Activated CD8-positive, alpha-beta memory T cell treated with anti-CD3 and anti-CD28 coated beads, Interleukin-2, amount 10 ng/mL, durations not matched to agents 7 days and 5 days (primary cell): ENCODE measurements at places on chromosomes 1 and 21.

DNA sequence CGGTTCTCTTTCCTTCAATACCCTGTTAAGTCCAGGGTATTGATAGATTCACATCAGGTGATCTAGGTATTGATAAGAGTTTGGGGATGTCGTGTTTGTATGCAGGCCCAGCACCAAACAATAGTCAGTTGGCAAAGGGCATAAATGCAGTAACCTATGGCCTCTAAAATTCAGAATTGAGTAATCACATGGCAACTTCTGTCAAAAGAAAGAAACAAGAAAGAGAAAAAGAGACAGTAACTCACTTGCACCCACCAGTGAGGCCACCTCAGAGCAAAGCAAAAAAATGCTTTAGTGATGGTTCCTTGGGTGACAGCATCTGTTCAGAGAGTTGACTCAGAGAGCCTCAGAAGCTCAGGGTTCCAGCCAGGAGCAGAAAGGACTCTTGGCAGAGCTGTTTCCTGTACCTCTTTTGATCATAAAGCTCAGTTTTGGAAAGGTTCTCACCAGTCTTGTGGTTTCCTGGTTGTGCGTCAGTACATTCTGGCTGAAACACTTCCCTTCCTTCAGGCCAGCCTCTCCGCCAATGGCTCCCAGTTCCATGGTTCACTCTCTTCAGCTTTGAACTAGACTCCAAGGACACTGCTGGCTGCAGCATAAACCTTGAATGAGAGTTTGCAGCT, 70.1 kb upstream of the GORAB start:
- DNase-seq, result no peak

DNA sequence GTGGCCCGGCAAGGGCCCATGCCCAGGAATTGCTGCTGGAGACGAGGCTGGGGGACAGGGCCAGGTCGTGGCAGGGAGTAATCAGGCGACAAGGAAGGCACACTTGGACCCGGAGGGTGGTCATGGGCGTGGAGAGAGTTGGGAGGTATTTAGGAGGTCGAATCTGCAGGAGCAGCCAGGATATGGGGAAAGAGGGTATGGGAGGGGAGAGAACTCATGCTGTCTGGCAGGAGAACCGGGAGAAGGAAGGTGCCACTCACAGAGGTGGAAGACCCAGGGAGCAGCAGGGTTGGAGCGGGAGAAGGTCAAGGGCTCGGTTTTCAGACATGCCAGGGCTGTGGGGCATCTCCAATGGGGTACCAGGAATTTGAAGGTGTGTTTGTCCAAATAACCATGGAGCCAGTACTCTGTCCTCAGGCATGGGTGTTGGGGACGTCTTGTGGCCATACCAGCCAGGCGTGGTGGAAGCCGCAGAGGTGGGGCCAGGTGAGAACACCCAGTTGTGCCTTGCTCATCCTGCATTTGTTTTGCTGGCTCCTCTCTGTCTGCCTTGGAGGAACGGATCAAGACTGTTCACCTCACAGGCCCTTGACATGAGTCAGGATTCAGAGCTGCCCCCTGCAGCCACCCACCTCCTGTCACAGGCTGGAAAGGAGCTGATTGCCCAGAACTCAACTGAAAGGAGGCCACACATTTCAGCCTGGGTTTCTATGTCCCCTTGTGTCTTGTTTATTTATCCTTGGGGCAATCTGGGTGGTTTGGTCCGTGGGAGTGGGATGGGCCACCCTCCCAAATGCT, 111.6 kb downstream of the SPSB1 start:
- no peak for DNase-seq

DNA sequence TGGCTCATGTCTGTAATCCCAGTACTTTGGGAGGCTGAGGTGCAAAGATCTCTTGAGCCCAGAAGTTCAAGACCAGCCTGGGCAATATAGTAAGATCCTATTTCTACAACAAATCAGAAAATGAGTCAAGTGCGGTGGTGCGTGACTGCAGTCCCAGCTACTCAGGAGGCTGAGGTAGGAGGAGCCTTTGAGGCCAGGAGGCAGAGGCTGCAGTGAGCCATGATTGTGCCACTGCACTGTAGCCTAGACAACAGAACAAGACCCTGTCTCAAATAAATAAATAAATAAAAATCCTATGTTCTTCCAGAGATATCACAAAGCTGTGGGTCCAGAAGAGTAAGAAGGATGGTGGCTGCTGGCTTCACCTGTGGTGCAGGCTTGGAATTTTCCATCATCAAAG, 22.1 kb downstream of the CDA start:
- DNase-seq, result no peak

DNA sequence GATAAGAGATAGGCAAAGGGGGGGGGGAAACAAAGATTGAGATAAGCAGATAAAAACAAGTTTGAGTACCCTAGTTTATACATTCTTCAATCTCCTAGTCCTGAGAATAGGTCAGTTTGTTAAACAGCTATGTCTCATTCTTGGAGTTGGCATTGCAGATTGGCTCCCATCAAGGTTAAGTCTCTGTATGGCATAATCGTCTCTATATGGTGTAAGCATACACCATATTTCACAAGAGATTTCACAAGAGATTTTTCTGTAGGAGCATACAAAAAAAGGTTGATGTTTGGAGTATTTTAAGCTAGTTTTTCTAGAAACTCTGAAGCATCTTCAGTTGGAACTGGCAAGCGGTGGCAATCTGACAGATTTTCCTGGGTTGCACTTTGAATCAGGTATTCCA, 35.8 kb downstream of the NCAM2 start:
- DNase-seq, result no peak

DNA sequence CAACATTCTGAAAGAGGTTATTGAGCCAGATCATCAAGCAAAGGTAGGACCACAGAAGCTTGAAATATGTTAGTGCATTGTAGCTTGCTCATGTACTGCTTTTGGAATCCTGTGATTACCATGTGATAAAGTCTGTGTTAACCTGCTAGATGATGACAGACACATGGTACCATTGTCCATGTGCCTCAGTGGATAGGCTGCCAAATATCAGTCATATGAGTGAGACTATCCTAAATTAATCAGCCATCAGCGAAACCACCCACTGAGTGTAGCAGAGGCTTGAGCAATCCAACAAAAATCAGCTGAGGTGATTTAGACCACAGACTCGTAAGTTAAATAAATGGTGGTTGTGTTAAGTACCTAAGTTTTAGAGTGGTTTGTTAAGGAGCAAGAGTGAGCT, 32.7 kb upstream of the CRB1 start:
- DNase-seq, result no peak

- DNase-seq, result no peak
These were observed 216.3 kb downstream of the SIPA1L2 start for GRCh38 chr1:232413674-232414073.

- DNase-seq, result no peak
These were observed 29.8 kb upstream of the BMP8B start for GRCh38 chr1:39818482-39818881.

DNA sequence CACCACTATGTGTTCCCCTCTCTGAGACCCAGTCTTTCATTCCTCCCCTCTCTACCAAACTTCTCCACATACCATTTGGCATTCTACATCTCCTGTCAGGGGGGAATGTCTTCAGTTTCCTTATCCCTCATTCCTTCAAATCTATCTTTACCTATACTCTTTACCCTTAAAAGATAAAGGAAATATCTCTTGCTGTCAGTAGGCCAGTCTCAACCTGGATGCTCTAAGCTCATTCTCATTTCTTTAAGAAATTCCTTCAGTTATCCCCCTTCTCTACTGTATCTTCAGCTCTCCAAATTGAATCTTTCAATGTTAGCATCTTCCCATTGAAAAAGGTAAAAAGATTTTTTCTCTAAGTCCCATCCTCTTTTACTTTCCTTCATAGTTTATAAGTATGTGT, 6.5 kb downstream of the RO60 start:
- no peak for DNase-seq

GRCh38 chr21:31545036-31545435, 114.5 kb upstream of the SOD1 start:
- DNase-seq, result no peak

DNA sequence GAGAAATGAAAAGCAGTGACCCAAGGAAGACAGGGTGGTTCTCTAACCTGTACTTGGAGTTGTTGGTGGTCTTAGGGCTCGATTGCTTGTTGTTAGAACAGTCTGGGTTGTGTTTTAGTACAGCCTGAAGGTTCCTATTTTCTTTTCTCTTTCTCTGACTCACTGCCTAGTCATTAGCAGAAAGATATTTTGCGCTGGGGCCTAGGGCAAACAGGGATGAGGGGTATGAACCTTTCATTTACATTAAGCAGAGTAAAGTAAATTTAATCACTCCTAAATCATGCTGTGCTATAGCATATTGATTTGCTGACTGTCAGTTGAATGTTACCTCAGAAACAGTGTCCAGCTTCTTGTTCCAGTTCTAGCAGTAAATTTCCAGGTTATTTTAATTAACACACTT, 197.2 kb downstream of the RWDD3 start:
- DNase-seq, result no peak

- DNase-seq, result no peak
These were observed 3.8 kb upstream of the BCAS2 start for GRCh38 chr1:114585231-114585630.

DNA sequence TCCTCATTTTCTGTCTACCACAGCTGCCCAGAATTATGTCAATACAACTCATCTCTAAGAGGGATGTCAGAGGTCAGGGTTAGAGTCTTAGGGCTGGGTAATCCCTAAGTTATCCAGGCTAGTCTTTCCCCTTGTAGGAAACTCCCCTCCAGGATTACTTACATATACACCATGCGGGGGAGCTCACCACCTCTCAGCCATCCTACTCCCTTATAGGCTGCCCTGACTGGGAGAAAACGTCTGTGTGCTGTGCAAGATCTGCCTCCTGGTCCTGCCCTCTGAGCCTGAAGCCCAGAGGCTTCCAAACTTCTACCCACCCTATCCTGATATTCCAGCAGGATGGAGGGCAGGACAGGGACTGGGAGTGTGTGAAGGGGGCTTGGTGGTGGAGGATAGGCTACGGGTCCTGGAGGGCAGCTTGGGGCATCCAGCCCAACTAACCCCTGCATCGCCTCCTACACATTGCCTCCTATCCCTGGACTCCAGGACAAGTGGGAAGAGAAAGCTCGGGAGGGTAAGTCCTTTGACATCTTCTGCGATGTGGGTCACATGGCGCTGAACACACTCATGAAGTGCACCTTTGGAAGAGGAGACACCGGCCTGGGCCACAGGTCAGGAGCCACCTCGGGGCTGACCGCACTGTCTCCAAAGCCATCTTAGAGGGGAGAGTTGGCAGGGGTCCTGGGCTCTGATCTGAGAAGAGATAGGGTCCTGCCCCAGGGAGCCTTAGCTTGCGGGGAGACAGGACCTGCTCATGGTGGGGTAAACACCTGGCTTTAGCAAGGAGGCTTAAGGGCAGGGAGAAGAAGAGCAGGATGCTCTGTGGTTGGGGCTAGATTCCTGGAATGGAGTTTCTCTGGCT, 14.4 kb downstream of the CYP4B1 start:
- DNase-seq, result no peak

DNA sequence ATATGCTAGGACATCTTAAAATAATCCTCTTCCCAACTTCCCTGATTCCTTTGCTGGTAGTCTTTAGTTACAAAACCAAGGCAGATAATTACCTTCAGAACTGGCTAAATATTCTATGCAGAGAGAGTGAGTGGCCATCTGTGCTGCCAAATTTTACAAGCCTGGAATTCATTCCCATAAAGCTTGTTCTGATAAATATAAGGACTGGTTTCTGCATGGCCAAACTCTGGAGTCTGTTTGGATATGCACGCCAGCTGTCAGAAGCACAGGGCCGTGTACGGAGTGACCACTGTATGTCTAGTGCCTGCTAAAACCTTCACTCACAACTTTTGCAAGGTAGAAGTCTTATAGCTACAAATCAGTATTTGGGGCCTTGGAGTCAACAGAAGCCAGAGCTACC, 66.5 kb upstream of the RAVER2 start:
- DNase-seq, result no peak

- no peak for DNase-seq
These were observed 40.4 kb upstream of the BMP8A start for GRCh38 chr1:39450956-39451606.

DNA sequence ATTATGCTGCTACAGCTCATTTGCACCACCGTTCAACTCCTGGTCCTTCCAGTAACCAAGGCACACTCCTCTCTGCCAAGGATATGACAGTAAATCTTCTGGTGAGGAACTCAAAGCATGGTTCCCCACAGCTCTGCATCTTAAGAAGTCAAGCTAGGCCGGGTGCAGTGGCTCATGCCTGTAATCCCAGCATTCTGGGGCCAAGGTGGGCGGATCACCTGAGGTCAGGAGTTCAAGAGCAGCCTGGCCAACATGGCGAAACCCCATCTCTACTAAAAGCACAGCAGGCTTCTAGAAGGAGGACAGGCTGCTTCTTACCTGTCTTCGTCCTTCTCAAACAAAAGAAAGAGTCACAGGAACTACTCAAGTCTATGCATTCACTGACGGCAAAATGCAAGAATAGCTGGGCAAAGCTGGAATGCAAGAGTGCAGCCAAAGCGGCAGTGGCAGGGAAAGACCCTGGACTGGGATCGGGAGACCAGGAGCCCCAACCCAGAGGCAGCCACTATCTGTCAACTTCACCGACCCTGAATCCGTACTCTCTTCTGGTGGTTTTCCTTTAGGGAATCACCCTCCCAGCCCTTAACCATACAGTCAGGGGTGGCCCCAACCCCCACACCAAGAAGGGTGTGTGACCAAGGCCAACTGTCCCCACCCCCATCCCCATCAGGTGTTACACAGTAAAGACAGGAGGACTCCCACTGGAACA, 75.5 kb downstream of the NPHP4 start:
- DNase-seq, result peak; percentile 23

DNA sequence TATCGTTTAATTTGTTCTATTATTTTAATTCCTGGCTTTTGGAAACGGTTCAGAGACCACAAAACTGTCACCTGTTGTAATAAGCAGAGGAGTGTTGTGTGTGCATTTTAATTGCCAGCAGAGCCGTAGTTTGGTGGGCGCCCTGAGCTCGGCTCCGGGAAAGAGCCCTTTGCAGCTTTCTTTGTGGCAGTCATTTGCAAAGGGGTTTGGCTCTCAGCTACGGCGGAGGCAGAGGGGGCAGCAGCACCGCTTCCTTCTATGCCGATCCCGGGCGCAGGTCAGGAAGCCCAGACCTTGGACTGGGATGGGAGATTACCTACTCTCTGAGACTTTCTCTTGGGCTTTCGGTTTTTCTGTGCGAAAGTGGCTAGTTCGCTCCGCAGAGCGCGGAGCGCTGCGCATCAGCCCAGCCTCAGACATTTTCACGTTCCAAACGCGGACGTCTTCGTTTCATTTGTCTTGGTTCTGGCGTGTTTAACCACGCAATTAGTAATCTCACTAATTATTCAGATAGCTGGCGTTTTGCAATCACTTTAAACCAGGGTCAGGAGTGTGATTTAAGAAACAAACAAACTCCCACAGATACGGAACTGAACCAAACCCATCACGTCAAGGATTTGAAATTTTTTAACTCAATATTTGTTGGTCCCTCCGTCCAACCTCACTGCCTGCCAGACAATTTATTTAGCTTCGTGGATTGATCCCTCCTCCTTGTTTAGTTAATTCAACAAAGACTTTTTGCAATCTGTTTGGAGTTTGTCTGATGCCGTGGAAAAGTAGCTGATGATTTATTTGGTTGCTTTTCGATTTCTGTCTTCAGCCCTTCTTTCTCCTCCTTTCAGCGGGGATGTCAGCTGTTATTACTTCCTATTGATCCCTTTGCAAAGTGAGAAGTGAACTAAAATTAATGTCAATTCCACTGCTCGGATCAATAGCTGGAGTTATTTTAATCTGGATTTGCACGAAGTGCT, 3.9 kb downstream of the RNF220 start:
- no peak for DNase-seq
